Inflammatory macrophage (primary cell): ENCODE measurements at places on chromosomes 12 and 14.
A peak's percentile ranks its signal among the peaks of the same experiment; 100 is the strongest.

DNA sequence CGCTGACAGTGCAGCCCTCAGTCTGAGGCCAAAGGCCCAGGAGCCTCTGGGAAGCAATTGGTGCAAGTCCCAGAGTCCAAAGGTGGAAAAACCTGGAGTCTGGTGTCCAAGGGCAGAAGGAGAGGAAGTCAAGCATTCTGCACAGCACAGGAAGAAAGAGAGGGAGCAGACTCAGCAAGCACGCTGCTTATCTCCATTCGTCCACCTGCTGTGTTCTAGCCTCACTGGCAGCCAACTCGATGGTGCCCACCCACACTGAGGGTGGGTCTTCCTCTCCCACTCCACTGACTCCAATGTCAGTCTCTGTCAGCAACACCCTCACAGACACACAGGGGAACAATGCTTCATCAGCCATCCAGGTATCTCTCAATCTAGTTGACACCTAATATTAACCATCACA lies 38.8 kb downstream of the HELB start:
- no peak for DNase-seq

- DNase-seq, result no peak
Measured at GRCh38 chr14:43141636-43142191, 1365.4 kb downstream of the FSCB start.

DNA sequence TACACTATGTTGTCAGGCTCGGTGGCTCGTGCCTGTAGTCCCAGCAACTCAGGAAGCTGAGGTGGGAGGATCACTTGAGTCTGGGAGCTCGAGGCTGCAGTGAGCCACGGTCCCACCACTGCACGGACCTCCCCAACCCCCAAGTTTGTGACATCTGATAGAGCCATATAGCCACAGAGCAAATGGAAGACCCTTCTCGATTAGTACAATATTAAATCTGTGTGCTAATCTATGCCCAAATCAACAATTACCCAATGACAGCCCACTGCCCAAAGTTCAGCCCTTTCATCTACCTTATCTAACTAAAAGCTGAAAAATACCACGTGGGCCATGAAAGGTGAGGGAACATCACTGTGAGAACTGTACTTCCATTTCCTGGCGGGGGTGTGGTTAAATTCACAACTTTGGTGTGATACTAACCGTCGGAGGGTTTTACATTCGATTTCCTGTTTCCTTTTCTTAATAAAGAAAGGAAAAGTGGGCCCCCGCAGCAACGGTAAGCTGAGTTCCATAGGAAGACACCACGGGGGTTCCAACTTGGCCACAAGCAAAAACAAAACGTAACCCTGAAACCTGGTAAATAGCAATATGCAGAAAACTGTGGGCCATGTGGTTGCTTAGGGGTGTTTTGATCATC lies 31.2 kb upstream of the FOS start:
- DNase-seq, result peak; percentile 35

DNA sequence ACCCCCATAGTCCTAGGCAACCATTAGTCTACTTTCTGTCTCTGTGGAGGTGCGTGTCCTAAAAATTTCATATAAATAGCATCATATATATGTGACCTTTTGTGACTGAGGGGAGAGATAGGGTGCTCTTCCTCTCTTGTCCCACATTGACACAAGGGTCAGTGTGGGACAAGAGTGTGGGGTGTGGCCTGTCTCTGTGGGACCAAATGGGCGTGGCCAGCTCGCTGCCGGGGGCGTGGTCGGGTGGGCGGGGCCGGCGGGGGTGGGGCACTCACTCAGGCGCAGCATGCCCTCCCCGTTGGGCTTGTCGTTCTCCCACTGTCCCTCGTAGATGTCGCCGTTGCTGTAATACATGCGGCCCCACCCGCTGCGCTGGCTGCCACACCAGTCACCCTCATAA lies 15.5 kb downstream of the MORN3 start:
- no peak for DNase-seq

GRCh38 chr14:34436118-34436905 lies 25.7 kb downstream of the SPTSSA start:
- DNase-seq, result peak; percentile 10

DNA sequence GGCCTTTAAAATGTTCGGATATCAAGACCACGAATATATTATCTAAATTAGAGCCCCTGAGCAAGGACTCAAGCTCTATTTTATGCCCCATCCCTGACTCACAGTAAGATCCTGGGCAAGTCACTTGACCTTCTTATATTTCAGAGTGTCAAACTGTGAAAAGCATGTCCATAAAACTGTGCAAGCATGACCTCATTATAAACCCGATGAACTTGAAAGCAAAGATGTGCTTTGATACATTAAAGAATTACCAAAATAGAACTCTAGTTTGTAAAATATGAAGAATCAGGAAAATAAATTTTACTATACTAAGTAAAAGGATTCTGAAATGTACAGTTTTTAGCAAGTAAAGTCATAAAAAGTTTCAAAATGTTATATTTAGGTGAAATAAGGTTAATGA lies 2.9 kb upstream of the CALM1 start:
- DNase-seq, result no peak

GRCh38 chr14:74973003-74973653 lies 17.7 kb upstream of the PGF start:
- peak; percentile 79 for DNase-seq

DNA sequence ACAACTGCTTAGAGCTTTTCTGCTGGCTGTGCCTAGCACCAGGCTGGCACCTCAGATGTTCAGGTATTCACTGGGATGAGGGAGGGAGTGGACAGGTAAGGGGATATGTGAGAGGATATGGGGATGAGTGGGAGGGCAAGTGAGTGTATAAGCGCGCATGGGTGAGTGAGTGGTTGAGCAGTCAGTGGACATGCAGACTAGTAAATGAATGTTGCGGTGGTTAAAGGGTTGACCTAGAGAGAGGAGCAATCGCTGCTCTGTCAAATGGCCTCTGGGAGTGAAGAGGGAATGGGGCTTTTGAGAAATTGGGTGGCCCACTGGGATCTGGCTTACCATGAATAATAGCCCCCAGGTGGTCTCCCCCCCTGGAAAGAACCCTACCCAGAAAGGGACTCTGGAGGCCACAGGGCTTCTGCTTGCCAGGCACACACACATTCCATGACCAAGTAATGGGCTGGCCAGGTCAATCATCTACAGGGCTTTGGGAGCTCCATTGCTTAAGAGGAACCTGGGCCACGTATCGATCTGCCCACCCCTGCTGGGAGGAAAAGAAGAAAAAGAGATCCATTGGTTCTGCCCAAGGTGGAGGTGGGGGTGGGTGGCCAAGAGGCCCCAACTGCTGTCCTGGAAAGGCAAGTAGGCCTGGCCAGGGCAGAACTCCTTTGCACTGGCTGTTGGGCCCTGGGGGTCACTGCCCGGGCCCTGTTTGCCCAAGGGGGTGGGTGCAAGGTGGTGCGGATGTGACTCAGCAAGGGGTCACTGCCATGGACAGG lies 30.8 kb upstream of the ZFP36L1 start:
- DNase-seq, result no peak

DNA sequence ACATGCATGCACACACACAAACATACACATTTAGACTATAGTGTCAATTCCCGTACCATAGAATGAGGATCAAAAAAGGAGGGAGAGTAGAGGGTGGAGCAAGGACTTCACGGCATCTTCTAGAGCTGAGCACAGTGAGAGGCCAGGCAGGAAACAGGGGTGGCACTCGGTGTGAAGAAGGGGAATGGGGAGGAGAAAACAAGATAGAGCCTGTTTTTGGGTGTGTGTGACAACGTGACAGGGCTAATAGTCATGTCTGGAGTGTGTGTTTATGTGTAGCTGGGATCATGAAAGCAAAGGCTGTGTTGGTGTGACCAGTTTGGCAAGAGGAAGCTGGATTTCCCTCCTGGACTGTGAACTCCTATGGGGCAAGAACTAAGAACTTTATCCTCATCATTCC lies 9.9 kb upstream of the ACVR1B start:
- no peak for DNase-seq

DNA sequence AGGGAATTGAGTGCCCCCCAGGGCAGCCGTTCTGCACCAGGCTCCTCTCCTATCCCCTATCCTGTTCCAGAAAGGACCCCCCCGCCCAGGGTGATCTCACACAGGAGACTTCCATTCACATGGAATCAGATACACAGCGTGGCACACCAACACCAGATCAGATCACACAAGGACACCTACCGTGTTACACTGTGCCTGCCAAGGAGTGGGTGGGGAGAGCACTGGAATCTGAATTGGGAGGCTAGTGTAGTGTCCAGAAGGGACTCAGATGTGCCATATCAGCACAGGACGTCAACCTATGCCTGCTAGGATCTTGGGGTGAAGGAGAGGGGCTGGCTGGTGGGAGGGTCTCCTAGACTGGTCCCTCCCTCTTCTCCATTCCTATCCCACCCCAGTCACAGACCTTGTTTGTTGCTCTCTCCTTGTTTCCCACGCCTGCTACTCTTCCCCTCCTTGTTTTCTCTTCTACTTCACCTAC lies 2.3 kb downstream of the PTMS start:
- DNase-seq, result no peak

DNA sequence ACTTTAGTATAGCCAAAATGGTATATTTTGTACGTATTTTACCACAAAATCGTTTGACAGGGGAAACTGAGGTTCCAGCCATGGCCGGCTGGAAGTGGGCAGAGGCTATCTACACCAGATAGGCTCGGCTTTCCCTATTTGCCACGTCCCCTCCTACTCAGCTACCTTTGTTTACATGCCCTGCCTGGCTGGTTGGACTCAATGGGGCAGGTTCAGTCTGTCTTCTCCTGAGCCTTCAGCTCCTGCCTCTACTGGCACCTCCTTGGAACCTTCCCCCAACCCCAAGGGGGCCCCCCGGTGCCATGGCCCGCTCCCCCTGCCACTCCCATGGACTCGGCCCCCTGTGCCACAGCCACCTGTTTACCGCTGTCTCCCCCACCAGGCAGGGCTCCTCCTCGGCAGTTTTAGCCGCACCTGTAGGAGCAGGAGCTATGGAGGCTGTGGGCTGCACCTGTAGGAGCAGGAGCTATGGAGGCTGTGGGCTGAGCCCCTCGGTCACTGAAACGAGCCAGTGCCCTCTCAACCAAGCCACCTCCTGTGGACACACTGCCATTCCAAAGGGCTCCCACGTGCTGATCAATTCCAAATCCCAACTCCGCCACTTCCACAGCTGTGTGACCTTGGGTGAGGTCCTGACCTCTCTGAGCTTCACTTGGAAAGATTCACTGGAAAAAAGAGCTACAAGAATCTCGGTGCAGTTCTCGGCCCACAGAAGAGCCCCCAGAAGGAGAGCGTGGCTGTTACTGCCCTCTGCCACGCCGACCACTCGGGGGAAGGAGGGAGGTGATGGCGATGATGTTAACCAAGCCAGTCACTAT lies 62.2 kb downstream of the NCOR2 start:
- DNase-seq, result no peak

GRCh38 chr14:98437113-98437512 lies 834.9 kb downstream of the BCL11B start:
- DNase-seq, result no peak

GRCh38 chr12:39037115-39037514 lies 131.7 kb upstream of the CPNE8 start:
- no peak for DNase-seq

DNA sequence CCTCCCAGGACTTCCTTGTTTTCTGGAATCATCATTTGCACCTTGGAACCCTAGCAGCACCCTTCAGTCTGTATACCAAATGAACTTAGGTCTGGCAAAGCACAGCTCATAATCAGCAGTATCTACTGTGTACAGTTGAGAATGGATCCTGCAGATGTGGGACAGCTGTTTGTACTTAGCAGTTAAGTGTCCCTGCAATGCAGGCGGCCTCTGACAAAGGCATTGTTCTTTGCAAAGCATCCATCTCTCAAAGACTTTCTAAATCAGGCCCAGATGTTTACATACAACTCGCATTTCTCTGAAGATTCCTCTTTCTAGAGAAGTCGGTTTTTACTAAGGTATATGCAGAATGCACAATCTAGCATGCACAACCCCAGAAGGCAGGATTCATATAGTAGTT lies 170.5 kb upstream of the RBM19 start:
- no peak for DNase-seq

GRCh38 chr12:30990776-30991175 lies 64.2 kb downstream of the TSPAN11 start:
- no peak for DNase-seq

DNA sequence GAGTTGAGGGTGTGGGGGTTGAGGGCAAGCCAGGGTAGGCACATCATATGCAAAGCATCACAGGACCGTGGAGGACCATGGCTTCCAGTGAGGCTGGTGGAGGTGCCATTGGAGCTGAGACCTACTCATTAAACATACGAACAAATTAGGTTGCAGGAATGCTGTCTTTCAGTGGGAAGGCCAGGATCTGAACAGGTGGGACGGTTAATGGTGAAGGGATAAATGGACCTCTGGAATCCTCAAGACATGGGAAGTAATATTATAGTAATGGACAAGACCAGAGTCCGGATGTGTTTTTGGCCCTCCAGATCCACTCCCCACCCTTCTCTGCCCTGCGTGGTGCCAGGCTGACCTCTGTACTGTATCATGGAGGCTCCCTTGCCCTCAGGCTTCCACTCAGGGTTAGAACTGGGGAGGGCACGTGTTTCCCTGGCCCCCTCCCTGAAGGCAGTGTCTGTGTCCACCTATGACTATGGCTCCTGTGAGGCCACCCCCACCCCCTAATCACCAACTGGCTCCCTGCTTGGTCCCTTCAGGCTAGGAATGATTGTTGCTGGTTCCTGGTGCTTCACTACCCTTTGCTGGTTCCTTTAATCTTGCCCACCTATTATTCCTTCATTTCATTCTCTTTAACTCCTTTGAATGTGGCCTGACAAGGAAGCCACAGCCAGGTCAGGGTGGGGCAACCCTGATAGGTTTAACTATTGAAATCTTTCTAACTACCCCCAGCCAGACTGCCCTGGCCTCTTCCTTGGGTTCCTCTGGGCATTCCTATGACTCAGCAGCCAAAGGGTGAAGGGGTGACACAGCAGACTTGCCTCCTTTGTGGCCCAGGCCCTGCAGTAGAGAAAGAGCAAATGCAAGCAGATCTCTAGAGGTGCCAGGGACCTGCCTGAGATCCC lies 10.7 kb downstream of the DHRS2 start:
- no peak for DNase-seq

DNA sequence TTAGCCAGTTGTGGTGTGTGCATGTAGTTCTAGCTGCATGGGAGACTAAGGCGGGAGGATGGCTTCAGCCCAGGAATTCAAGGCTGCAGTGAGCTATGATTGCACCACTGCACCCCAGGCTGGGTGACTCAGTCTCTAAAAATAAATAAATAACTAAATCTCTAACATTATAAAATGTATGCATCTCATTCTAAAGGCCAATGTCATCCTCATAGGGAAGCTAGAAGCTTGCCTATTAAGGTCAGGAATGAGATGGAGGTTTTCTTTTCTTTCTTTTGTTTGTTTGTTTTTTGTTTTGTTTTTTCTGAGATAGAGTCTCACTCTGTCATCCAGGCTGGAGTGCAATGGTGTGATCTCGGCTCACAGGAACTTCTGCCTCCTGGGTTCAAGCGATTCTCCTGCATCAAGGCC lies 48.8 kb upstream of the PAPLN start:
- peak; percentile 31 for DNase-seq

GRCh38 chr12:54189198-54189539 lies 384 bp upstream of the SMUG1 start:
- DNase-seq, result no peak

DNA sequence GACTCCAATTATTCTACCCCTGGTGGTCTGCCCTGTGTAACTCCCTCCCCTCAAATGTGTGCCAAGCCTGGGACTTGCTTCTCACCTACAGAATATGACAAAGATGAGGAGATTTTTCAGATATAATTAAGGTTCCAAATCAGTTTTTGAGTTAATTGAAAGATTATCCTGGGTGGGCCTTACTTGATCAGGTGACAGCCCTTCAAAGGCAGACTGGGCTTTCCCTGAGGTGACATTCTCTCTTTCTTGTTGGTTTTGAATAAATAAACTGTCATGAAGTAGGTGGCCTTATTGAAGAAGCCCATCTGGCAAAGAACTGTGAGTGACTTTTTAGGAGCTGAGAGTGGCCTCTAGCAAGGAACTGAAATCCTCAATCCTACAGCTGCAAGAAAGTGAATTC lies 106.0 kb downstream of the BRMS1L start:
- DNase-seq, result no peak
